ENCODE measurements at places on chromosomes 6 and 20. TPM values are rescaled to one million over a fixed set of nuclear protein-coding genes. Genes with fewer than 3 reads are reported as not detected.

- DNase-seq = no peak
Observed at GRCh38 chr6:44270526-44271405, 516 bp downstream of the TMEM151B start.

DNA sequence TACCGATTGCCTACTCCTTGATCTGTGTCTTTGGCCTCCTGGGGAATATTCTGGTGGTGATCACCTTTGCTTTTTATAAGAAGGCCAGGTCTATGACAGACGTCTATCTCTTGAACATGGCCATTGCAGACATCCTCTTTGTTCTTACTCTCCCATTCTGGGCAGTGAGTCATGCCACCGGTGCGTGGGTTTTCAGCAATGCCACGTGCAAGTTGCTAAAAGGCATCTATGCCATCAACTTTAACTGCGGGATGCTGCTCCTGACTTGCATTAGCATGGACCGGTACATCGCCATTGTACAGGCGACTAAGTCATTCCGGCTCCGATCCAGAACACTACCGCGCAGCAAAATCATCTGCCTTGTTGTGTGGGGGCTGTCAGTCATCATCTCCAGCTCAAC, 13.5 kb downstream of the CCR6 start:
- no peak for DNase-seq

DNA sequence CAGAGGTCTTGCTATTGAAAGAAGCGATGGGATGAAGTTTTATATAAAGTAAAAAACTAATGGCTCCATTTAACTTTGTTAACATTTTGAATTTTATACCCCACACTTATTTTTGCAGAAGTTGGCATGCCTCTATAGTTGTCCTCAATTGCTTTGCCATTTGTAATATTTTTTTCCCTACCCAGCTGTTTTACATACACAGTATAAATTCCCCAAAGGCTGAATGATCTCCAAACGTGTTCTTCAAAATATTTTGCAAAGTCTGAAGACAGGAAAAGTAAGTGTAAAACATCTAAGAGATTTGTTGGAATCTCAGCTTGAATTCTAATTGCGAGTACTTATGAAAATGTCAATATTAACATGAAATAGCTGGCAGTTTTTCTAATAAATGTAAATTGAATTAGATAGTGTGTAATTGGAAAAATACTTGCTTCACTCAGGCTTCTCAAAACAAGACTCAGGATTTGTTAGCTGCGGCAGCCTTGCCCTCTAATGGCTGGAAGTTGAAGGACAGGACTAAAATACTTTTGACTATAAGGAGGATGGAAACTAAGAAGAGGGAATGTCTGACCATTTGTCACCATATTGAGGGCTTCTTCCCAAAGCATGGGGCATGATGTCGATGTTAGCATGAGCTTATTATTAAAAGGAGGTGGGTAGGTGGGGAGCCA, 226.8 kb downstream of the UST start:
- peak; percentile 27 for DNase-seq

REM1 gene
- not detected for total RNA-seq

LY6G6D gene
- total RNA-seq = not detected

GRCh38 chr6:126102358-126102757, 116.0 kb downstream of the TRMT11 start:
- no peak for DNase-seq

DNA sequence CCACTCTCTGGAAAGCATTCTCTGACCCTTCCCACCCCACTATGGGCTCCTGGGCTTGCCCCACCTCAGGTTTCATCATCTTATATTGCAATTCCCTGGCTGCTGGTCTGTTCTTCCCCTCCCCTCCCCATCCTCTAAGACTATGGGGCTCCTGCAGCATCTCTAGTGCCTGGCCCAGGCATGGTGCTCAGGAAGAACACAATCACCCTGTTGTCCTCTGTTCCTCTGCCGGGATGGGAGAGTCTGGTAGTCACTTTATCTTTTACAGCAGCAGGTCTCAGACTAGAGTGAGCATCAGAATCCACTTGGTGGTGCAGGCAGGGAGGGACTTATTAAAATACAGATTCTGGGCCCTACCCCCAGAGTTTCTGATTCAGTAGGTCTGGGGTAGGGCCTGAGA, 5.0 kb upstream of the LPIN3 start:
- no peak for DNase-seq

DNA sequence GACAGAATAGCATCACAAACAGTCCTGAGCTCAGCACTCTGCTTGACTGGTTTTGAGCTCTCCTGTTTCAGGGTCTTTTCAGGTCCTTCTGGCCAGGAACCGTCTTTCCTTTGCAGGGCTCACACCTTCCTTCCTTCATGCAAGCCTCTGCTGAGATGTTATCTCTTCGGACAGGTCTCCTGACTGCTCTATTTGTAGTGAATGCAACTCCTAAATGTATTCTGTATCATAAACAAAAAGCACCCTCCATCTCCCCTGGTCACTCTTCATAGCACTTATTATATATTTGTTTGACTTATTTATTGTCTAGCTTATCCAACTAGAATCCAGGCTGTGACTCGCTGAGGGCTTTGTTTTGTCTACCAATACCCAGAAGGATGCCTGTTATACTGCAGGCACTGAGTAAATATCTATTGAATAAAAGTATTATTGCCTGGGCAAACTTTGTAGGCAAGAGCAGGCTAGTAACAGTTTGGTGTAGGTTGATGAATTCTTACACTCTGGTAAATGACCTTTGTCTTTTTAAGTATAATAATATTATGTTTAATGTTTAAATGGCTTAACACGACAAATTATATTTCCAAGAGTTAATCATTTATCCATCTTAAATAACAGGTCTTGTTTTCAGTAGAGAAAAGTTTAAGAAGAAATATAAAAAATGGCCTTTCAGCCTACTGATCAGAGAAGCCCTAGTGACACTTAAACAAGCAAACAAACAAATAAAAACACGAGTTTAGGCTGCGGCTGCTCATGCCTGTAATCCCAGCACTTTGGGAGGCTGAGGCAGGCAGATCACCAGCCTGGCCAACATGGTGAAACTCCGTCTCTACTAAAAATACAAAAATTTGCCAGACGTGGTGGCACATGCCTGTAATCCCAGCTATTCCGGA, 199.7 kb downstream of the BCAS1 start:
- DNase-seq = no peak

Measured in HT1080 (cell line).